ENCODE measurements at places on chromosomes 2 and 18. TPM values are rescaled to one million over a fixed set of nuclear protein-coding genes. Genes with fewer than 3 reads are reported as not detected.

The UPP2 gene
- not detected for total RNA-seq

The MBOAT2 gene
- total RNA-seq: 110 TPM

DNA sequence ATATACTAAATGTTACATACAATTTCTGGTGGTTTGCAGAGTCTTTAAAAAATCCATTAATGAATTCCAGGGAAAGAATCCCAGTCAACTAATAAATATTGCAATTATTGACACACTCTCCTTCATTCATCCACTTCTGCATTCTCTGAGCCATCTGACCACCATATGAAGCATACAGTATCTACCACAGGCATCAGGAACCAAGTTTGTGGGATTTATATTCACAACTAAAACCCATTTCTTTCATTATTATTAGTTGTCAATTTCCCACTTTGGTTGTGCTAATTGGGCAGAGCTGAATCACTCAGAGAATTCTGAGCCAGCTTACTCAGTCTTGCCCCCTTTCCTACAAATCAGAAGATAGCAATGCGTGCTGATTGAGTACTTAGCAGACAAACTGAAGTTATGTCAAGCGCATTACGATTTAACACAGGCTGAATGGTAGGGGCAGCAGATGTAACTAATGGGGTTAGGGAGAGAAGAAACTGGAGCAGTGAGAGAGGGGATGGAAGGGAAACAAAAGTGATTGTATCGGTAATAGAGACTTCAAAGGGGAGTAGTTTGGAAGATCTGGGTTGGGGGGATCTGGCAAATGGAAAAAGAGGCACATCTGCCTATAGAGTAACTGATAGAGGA lies 52.3 kb downstream of the ZEB2 start:
- no peaks in the 10 kb centered on the region for H3K27me3 ChIP-seq
- no peak overlapping the region for H3K27ac ChIP-seq
- no peak overlapping the region for H3K4me3 ChIP-seq
- peaks cover 33% of the 10 kb centered on the region for H3K4me1 ChIP-seq
- H3K36me3 ChIP-seq: no peaks in the 10 kb centered on the region

DNA sequence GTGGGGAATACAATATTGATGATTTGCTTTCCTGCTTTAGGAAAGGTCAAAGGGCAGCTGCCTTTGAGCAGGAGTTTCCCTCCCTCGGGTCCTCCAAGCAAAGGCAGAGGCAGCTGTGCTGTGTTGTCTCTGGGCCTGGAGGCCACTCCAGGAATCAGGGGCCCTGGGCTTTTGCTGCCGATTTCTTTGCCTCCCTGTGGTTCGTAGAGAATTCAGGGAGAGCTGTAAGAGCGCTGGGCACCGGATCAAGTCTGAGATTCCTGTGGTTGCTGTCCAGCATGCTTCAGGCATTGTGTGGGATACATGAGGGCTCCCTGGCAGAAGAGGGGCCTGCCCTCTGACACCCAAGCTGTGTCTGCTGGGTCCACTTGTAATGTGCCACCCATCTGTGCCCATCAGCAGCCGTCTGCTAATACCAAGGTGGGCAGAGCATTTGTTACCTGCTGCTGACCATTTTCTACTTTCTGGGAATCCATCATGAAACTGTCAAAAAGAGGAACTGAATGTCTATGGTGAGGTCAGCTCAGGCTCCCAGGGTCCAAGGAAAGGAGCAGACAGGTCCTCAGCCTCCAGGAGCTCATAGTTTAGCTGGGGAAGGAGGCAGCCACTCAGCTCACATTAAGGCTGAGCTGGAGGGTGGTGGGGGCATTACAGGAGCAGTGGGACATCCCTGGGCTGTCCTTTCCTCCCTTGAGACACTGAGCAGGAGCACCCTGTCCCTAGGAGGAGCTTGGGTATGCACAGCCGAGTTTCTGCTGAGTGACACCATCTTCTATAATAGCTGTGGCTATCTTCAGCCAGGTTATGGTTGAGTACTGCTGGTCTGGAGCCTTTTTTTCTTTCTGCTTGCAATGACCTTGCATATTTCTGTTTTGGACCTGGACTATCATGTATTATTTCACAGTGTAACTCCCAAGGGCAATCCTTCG lies 68.5 kb downstream of the CTIF start:
- H3K4me1 ChIP-seq: no peaks in the 10 kb centered on the region
- H3K27ac ChIP-seq: no peak overlapping the region
- no peak overlapping the region for H3K4me3 ChIP-seq
- no peak for DNase-seq

DNA sequence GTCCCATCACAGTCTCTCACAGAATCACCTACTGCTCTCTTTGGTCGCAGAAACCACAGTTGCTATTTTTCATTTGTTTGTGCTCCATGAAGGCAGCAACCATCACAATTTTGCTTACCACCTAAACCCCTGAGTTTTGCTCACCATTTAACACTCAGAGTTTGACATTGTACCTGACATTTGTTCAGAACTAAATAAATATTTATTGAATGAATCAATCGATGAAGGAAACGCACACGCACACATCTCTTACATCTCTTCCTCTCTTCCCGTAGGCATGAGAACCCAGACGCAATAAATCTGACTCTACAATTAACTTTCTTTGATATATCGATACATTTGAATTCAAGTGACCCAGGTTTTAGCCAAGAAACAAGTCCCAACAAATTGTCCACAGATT lies 105.5 kb upstream of the RNF152 start:
- H3K36me3 ChIP-seq: no peaks in the 10 kb centered on the region
- H3K27me3 ChIP-seq: no peaks in the 10 kb centered on the region
- no peak overlapping the region for H3K27ac ChIP-seq
- peaks cover under 1% of the 10 kb centered on the region for H3K4me1 ChIP-seq
- H3K4me3 ChIP-seq: no peak overlapping the region
